ENCODE measurements at places on chromosomes 2 and 18.

DNA sequence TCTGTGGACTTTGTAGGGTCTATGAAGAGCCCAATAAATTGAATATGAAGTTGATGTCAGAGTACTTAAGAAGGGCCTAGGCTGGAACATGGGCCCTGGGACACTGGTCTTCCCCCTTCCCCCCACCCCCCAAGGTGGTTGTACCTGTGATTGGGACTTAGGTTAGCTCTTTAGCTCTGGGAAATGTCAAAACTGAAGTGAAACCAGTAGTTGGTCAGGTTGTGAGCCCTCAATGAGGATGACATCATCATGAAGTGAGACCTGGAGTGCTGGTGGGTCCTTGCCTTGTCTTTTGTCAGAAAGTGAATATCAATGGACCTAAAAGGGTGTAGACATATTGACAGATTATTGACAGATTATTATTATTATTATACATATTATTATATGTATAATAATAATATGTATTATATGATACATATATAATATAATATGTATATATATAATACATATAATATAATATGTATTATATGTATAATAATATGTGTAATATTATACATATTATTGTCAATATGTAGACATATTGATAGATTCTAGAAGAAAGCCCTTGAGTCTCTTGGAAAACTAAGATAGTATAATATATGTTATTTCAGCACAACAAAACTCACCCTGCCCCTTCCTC, 5.4 kb downstream of the MARS2 start:
- peaks cover 39% of the 10 kb centered on the region for H3K4me1 ChIP-seq
- no peaks in the 10 kb centered on the region for H3K27me3 ChIP-seq

GRCh38 chr2:44706681-44707553, 234.6 kb upstream of the SIX3 start:
- H3K27ac ChIP-seq, result no peak overlapping the region
- no peaks in the 10 kb centered on the region for H3K27me3 ChIP-seq
- H3K36me3 ChIP-seq, result peaks cover 12% of the 10 kb centered on the region
- ATAC-seq, result no peak
- H3K4me1 ChIP-seq, result peaks cover 18% of the 10 kb centered on the region
- H3K4me3 ChIP-seq, result no peak overlapping the region

DNA sequence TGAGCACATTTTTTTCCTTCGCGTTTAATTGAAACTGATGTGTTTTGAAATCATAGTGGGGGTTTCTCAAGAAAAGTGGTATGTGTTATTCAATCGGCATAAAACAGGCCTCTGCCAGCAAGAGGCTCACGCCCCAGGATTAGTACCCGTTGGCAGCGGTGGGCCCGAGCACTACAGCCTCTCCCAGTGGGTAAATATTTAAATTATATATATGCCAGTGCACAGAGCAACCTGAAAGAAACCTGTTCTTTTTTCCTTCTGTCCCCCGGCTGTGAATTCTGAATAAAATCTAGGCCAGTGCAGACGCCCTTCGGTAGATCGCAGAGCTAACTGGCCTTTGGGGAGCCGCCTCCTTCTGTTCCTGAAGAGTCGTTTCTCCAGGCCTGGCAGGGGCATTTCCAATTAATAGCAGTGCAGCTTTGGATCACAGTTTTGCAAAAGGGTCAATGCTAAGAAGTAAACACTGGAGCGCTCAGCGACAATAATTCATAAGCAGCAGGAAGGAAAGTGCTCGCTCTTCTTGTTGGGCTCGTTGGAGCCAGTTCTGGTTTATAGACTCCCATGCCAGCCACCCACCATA, 202.8 kb upstream of the SALL3 start:
- H3K4me1 ChIP-seq, result no peaks in the 10 kb centered on the region
- no peak overlapping the region for H3K27ac ChIP-seq
- no peak for ATAC-seq
- no peaks in the 10 kb centered on the region for H3K36me3 ChIP-seq
- no peaks in the 10 kb centered on the region for H3K27me3 ChIP-seq

DNA sequence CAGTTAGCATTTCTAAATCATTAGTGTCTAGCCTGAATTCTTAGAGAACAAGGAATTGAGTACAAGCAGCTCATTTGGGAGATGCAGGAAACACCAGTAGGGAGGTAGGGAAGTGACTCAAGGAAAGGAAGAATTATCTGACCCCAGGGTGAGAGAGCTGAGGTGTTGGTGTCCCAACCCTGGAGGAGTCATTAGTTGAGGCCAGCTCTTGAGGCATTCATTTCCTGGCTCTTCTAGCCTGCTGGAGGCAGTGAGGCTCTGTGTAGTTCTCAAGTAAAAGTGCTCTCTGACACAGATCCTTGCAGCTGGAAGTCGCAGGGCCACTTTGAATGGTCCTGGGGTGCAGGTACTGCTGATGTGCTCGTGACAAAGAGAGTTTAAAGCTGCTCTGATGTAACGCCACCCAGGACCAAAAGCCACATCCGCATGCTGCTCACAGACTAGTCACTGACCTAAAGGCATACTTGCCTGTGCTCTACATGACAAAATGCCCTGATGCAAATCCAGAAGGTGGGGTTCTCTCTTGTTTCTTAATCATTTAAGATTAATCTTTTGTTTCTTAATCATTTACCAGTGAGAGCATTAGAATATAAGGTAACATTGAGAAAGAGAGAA, 299.5 kb upstream of the LYPD1 start:
- H3K27me3 ChIP-seq, result peaks cover 9% of the 10 kb centered on the region
- no peak for ATAC-seq
- no peak overlapping the region for H3K4me3 ChIP-seq
- H3K36me3 ChIP-seq, result no peaks in the 10 kb centered on the region

DNA sequence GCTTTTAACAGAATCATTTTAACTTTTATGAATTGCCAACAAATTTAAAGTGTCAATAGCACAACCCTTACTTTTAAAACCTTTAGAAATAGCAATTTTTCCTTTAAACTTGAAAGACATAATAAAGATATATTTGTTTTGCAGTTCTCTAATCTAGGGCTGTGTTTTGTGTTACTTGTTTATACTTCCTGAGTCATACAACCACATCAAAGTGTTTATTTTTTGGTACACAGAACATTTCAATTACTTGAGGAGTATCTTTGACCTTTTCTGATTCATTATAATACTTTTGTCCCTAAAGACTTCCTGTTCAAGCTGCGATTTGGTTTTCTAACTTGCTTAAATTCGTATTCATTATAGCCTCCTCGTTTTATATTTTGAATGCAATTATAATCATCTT, 21.8 kb downstream of the TYW5 start:
- no peaks in the 10 kb centered on the region for H3K27me3 ChIP-seq
- no peaks in the 10 kb centered on the region for H3K4me1 ChIP-seq
- no peak overlapping the region for H3K4me3 ChIP-seq

DNA sequence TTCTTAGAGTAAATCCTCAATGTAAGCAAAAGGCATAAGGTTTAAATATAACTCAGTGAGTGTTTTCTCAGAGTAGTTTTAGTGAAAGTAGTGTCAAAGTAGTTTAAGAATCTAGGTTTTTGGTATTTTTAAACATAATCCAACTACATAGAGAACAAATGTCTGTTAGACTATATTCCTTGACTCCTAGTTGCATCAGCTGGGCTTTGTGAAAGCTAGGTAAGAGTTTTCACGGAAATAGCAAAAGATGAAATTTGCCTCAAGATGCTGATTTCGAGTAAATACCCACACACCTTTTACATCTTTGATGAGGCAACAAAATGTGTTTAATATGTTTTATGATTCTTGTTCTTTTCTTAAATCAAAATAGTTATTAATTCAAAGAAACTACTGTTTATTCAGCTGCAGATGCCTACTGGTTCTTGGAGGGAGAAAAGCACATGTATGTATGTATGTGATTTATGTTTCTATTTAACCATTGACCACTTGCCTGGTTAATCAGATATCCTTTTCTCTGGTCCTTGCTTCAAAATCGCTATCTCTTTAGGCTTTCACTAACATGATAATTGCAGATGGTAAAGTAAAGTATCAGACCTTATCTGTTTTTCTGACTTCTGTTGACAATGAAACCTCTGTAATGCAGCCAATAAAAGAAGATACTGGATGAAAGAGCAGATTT, 117.4 kb upstream of the NOSTRIN start:
- no peak overlapping the region for H3K27ac ChIP-seq
- no peaks in the 10 kb centered on the region for H3K4me1 ChIP-seq
- no peaks in the 10 kb centered on the region for H3K36me3 ChIP-seq
- no peak for ATAC-seq
- H3K4me3 ChIP-seq, result no peak overlapping the region
- H3K27me3 ChIP-seq, result no peaks in the 10 kb centered on the region

DNA sequence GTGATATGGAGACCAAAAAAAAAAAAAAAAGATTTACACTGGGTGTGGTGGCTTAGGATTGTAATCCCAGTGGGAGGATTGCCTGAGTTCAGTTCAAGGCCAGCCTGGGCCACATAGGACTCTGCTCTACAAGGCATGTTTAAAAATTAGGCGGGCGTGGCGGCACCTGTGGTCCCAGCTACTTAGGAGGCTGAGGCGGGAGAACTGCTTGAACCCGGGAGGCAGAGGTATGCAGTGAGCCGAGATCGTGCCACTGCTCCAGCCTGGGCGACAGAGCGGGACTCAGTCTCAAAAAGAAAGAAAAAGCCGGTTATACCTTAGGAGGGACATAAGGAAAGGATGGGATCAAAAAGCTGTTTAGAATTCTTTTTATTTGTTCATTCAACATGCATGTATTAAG, 707 bp upstream of the SPDYA start:
- H3K27ac ChIP-seq, result no peak overlapping the region
- H3K27me3 ChIP-seq, result no peaks in the 10 kb centered on the region
- H3K36me3 ChIP-seq, result peaks cover 12% of the 10 kb centered on the region
- H3K4me1 ChIP-seq, result peaks cover 7% of the 10 kb centered on the region
- H3K4me3 ChIP-seq, result peak overlapping the region; percentile 76

DNA sequence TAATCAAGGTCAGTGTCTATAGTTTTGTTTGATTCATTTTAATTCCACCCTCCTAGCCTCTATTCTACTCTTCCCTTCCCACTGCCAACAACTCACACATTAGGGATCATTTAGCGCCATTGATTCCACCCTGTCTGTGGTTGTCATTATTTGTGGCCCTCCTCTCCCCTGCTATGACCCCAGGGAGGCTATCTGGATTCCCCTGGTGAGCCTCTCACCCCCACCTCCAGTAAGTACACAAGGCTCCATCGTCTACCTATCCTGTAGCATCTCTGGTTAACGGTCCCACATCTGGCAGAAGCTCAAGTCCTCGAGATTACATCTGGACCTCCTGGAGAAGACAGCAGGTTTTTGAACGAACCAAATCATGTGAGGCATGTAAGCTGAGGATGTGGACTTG, 27.4 kb downstream of the UPP2 start:
- no peaks in the 10 kb centered on the region for H3K27me3 ChIP-seq
- no peaks in the 10 kb centered on the region for H3K36me3 ChIP-seq
- H3K27ac ChIP-seq, result no peak overlapping the region
- H3K4me1 ChIP-seq, result no peaks in the 10 kb centered on the region

GRCh38 chr2:144596073-144596871, 76.4 kb upstream of the ZEB2 start:
- H3K4me3 ChIP-seq, result peak overlapping the region; percentile 31
- peak; percentile 87 for ATAC-seq
- no peak overlapping the region for H3K27ac ChIP-seq
- no peaks in the 10 kb centered on the region for H3K27me3 ChIP-seq

- no peak overlapping the region for H3K4me3 ChIP-seq
- no peak for ATAC-seq
- H3K36me3 ChIP-seq, result no peaks in the 10 kb centered on the region
- peaks cover 6% of the 10 kb centered on the region for H3K4me1 ChIP-seq
These were observed 980 bp upstream of the SULT1C4 start for GRCh38 chr2:108376774-108377173.

GRCh38 chr18:76174451-76174850, 320.6 kb downstream of the ZNF516 start:
- no peaks in the 10 kb centered on the region for H3K36me3 ChIP-seq
- no peak overlapping the region for H3K27ac ChIP-seq
- no peak for ATAC-seq
- H3K4me3 ChIP-seq, result no peak overlapping the region
- H3K4me1 ChIP-seq, result no peaks in the 10 kb centered on the region

DNA sequence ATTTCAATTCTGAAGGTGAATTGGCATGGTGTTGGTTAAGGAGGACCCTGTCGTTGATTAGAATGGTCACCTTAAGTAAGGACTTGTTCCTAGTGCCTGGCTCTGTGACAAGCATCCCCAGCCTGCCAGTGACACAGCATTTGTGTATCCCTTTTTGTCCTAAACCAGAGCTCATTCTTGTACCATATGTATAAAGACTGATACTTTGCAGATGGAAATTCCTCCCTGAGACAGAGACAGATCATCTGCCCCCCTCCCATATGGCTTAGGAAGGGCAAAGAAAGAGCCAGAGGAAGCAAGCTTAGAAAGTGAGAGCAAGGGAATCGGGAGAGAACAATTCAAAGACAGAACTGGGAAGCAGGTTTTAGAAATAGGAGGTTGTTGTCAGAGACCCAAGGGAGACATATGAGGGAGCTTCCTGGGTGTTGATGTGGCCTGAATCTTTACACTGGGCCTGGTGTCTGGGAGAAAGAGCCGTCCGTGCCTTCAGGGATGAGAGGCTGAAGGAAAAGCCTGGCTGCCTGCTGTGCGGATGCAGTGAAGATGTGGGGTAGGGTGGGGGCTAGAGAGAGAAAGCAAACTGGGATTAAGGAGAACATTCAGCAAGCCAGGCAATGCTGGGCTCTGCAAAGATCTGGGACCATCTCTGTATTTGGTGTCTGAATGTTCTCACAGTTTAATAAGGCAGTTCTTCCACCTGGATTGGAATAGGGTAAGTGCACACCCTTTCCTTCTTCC, 13.2 kb upstream of the CHRNA1 start:
- peaks cover 20% of the 10 kb centered on the region for H3K4me1 ChIP-seq
- no peaks in the 10 kb centered on the region for H3K36me3 ChIP-seq
- no peak overlapping the region for H3K4me3 ChIP-seq
- peaks cover 23% of the 10 kb centered on the region for H3K27me3 ChIP-seq
- no peak for ATAC-seq

DNA sequence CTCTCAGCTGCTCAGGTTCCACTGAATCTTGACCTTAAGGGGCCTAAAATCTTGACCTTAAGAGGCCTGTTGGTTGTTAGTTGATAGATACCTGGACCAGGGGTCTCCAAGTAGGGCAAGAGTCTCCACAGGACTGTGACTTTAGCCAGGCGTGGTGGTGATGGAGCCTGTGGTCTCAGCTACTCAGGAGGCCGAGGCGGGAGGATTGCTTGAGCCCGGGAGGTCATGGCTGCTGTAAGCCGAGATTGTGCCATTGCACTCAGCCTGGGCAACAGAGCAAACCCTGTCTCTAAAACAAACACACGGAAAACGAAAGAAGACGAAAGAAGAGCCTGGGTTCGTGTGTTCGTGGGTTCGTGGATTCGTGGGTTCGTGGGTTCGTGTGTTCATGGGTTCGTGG, 120.2 kb upstream of the CTDP1 start:
- H3K27ac ChIP-seq, result no peak overlapping the region
- H3K27me3 ChIP-seq, result no peaks in the 10 kb centered on the region
- no peak for ATAC-seq
- no peaks in the 10 kb centered on the region for H3K36me3 ChIP-seq
- no peak overlapping the region for H3K4me3 ChIP-seq
- H3K4me1 ChIP-seq, result no peaks in the 10 kb centered on the region

GRCh38 chr2:31675485-31675901, 94.8 kb upstream of the SRD5A2 start:
- H3K27ac ChIP-seq, result no peak overlapping the region
- H3K27me3 ChIP-seq, result peaks cover under 1% of the 10 kb centered on the region
- no peak for ATAC-seq

All from stimulated activated memory B cell treated with anti-CD40 and anti-IgM and Interleukin-4, amounts not matched to agents 10 μg/mL and 1 μg/mL and 100 μg/mL, for 72 hours (primary cell).